Right cardiac atrium (tissue), 5 donors: ENCODE measurements at places on chromosomes 4 and X. TPM values are rescaled to one million over a fixed set of nuclear protein-coding genes. Genes with fewer than 3 reads are reported as not detected.

Gene TCP11X2
- polyA plus RNA-seq = not detected

Gene ASB5
- 1.4 TPM for polyA plus RNA-seq

Gene TMEM271
- not detected for polyA plus RNA-seq

Gene SHOX
- not detected for polyA plus RNA-seq

Gene GPRIN3
- 2.1 TPM for polyA plus RNA-seq
